ENCODE measurements at places on chromosomes 6 and 20. TPM values are rescaled to one million over a fixed set of nuclear protein-coding genes. Genes with fewer than 3 reads are reported as not detected.

The CAGE1 gene
- 0.07 TPM for total RNA-seq

The TINAG gene
- total RNA-seq: not detected

The NFYA gene
- 16.3 TPM for total RNA-seq

The BMP2 gene
- total RNA-seq: 10.3 TPM

The POLR3F gene
- total RNA-seq: 12.1 TPM

The FKBP5 gene
- total RNA-seq: 3.7 TPM

The GABRR1 gene
- total RNA-seq: not detected

The TSBP1 gene
- total RNA-seq: not detected

The KIF16B gene
- 12.9 TPM for total RNA-seq

The ARHGAP40 gene
- total RNA-seq: not detected

The PROKR2 gene
- total RNA-seq: not detected

The COL9A3 gene
- 0.39 TPM for total RNA-seq

The ECT2L gene
- total RNA-seq: not detected
